ENCODE measurements at places on chromosomes 3 and 15. TPM values are rescaled to one million over a fixed set of nuclear protein-coding genes. Genes with fewer than 3 reads are reported as not detected.

SUCNR1 gene
- total RNA-seq: 0.07 TPM

CCR3 gene
- total RNA-seq: not detected

MBNL1 gene
- total RNA-seq: 70.7 TPM

AEN gene
- 79.9 TPM for total RNA-seq

PARL gene
- 67.0 TPM for total RNA-seq

GABRR3 gene
- total RNA-seq: not detected

SPSB4 gene
- 0.20 TPM for total RNA-seq

KLHDC8B gene
- total RNA-seq: 3.6 TPM

PIK3CA gene
- 6.5 TPM for total RNA-seq

OR5K2 gene
- total RNA-seq: not detected

RLBP1 gene
- not detected for total RNA-seq

APPL1 gene
- 15.9 TPM for total RNA-seq

PFKFB4 gene
- total RNA-seq: 10.3 TPM

ARIH1 gene
- total RNA-seq: 68.6 TPM

CCR8 gene
- not detected for total RNA-seq

NPRL2 gene
- 13.3 TPM for total RNA-seq

All from A549 treated with AZD2906 at 1 μM for 4 hours (cell line).